ENCODE measurements at places on chromosomes 11 and 22. TPM values are rescaled to one million over a fixed set of nuclear protein-coding genes. Genes with fewer than 3 reads are reported as not detected.

DNA sequence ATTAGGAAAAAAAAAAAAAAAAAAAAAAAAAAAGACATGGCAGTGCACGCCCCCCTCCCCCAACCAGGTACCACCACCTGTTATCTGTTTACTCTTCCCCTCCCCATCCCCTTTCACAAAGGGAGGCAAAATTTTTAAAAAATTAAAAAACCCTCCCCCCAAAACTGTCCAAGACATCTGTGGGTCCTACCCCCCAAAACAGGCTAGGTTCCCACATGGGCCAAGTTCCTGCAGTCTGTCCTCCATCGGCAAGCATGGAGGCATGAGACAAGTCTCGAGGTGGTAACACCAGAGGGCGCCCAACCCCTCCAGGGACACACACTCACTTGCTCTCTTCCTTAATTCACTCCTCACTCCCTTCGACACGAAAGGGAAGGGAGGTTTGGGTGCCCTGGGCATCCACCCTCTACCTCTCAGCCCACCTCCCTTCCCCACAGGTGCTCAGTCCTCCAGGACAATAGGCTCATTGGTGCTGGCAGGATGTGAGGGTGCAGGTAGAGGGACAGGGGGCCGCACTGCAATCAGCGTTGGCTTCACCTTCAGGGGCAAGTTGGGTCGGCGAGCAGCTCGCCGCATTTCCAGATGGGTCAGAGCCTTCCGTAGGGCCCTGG, 2.2 kb upstream of the TUT1 start:
- DNase-seq, result no peak

GRCh38 chr11:61784506-61784805, 7.9 kb downstream of the TMEM258 start:
- no peak for DNase-seq

DNA sequence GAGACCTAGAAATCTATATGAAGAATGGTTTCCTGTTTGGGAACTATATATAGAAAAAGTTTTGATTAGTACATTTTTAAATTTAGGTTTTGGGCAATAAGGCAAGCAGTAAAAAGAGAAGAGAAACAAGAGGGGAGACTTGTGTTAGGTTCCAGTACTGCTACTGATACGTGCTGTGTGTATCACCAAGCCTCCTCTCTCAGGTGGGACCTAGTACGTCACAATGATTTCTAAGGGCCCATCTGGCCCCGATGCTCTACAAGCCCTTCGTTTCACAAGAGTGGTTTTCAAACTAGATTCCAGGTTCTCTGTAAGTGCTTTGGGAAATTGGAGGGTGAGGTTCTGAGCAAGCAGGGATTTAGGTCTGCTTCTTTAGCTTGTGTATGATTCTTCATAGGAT, 39.2 kb downstream of the USP35 start:
- DNase-seq, result no peak

DNA sequence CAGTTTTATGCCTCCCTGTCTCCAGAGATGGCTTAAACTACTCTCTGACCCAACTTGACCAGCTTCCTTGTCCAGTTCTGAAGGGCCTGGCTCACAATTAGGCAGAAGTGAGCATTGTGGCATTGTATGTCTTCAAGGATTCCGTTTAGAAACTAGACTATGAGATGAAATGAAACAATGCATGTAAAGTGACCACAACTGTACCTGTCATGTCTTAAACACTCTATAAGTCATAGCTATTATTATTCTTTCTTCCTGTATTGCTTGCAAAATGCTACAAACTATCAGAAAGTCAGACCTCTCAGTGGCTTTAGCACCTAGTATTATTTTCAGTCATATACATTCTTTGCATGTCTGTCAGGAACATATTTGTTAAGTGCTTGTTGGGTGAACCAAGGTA, 127.9 kb upstream of the MTMR2 start:
- no peak for DNase-seq

DNA sequence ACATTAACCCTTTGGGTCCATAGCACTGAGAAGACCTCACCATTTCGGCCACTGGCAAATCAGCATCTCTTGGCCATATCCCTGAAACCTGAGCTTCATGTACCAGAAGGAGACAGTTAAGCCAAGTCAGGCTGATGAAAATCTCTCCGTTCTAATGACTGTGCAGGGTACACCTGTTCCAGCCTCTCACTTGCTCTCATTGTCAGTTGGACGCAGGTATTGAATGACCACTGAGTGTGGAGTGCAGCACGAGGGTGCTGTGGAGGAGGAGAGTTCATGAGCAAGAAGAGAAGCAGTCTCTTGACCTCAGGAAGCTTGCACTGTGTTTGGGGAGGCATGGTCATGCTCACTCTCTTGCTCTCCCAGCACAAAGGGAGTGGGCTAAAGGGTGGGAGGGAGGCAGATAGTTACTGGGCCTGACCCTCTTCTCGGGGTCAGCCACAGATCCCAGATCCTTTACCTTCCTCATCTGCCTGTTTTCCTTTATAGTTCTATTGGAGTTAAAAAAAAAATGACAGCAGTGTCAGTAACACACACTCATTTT, 65.2 kb downstream of the ZBTB16 start:
- no peak for DNase-seq

- peak; percentile 24 for DNase-seq
Measured at GRCh38 chr22:50576806-50577696, 1.2 kb downstream of the CPT1B start.

The MMP1 gene
- not detected for total RNA-seq

The DNAJB7 gene
- total RNA-seq, result not detected
